ENCODE measurements at places on chromosomes 3 and 15. TPM values are rescaled to one million over a fixed set of nuclear protein-coding genes. Genes with fewer than 3 reads are reported as not detected.

- DNase-seq = peak; percentile 68
These were observed 752 bp downstream of the C15orf39 start for GRCh38 chr15:75202251-75203016.

DNA sequence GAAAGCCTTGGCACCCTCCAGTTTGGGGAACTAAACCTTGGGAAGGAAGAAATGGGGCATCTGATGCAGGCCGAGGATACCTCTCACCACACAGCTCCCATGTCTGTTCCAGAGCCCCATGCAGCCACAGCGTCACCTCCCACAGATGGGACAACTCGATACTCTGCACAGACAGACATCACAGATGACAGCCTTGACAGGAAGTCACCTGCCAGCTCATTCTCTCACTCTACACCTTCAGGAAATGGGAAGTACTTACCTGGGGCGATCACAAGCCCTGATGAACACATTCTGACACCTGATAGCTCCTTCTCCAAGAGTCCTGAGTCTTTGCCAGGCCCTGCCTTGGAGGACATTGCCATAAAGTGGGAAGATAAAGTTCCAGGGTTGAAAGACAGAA is 7.7 kb downstream of the MAP1A start:
- DNase-seq = no peak

GRCh38 chr3:10998542-10998941 is 6.0 kb downstream of the SLC6A1 start:
- DNase-seq = no peak

Gene ACAP2
- 10.7 TPM for polyA plus RNA-seq

Gene TIMP4
- polyA plus RNA-seq = not detected

DNA sequence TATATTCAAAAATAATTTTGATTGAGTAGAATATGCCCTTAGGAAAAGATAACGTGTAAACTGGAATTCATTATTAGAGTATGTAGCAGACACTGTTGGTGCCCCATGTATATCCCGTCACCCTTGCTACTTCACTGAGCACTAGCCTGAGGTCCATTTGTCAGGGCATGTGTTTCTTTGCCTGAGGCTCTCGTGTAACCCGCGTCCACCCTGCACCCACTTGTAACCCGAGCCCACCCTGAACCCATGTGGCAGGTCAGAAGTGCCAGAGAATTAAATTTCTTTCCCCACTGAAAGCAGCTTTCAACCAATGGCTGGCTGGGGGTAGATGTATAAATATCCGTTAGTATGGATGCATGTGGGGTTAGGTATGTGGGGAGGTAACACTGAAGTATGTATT is 474.2 kb upstream of the ZNF385D start:
- no peak for DNase-seq

DNA sequence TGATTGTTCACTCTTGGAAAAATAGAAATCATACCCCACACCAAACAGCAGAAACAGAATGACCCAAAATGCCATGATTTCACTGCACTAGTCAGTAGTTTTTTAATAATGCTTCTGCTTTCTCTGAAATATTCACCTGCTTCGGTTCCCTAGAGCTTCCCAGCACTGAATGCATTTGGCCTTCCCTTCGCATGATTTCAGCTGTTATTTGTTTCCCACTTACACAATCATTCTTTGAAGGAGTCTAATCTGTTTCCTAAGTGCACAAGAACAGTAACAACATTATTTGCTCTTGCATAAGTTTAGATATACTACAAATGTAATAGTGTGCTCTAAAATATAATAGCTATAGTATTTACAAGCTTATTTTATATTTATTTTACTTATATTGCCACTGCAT is 178.7 kb downstream of the STAC start:
- no peak for DNase-seq

Gene IMPG2
- polyA plus RNA-seq = 0.05 TPM

- DNase-seq = peak; percentile 87
These were observed 7.0 kb downstream of the BHLHE40 start for GRCh38 chr3:4986175-4986781.

- peak; percentile 62 for DNase-seq
These were observed 1.3 kb downstream of the TLE3 start for GRCh38 chr15:70096215-70097062.

GRCh38 chr3:143567823-143568222 is 280.4 kb downstream of the SLC9A9 start:
- no peak for DNase-seq

DNA sequence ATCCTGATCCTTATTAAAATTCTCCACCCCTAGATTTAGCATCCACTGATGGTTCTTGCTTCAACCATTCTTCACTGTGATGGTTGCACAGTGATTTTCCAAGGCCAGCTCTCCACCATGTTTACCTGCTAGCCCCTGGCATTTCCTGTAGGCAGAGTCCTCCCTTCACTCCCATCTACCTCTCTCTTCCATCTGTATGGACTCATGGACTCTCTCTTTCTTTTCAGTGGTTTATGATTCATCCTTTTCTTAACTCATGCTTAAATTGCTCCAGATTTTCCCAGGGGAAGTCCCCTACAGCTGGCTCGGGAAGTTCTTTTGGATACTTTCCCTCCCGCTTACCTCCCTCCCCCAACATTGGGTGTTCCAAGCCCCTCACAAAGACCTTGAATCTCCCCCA is 18.7 kb downstream of the TGM4 start:
- peak; percentile 89 for DNase-seq

Gene LRRC2
- polyA plus RNA-seq = 0.03 TPM

- no peak for DNase-seq
These were observed 145.1 kb downstream of the GHSR start for GRCh38 chr3:172303181-172303580.

Gene SSUH2
- polyA plus RNA-seq = 0.31 TPM

DNA sequence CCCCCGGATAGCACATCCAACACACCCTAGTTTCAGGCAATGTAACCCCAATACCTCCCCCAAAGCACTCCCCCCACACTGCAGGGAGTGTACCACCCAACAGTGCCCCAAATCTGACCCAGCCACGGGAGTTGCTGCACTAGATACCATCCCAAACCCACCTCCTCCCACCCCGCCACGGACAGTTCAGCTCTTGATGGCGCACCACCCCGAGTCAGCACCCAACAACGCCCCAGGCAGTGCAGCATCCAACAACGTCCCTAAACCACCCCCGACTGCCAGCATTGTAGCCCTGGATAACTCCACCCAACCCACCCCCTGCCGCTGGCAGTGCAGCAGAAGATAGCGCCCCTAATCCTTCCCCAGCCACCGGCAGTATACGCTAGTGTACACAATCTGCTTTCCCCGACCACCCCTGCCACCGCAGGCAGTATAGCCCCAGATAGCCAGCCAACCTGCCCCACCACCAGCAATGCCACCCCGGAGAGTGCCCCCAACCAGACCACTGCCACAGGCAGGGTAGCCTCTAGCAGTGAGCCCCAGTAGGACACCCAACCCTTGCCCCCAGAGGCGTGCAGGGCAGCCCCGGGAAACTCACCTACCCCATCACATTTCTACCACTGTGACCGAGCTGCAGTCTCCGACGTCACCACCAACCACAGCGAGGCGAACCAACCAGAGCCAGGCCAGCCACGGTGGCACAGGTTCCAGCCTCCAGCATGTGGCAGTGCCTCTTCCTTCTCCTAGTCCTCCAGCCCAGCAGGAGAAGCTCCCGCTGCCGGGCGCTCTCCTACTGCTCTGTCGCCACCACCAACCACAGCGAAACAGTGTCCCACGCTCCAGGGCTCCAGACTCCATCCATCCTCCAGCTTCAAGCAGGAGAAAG is 178.1 kb downstream of the POTEB3 start:
- DNase-seq = peak; percentile 2

DNA sequence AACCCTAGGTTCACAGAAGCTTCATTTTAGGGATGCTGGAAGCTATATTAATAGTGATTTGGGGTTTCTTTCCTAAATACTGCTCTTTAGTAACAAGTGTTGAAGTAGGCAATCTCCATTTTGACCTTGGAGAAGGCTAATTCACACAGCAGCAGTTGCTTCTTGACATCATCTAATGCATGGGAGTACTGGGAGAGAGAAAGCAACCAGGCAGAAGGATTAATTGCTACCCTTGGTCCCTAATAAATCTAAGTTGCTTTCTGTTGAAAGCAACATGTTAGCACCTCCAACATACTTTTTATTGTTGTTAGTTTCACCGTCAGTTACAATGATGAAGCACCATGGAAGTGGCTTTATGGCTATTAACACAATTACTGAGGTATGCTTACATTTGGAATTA is 96.2 kb downstream of the ADAMTS9 start:
- no peak for DNase-seq

Gene CRABP1
- polyA plus RNA-seq = not detected

DNA sequence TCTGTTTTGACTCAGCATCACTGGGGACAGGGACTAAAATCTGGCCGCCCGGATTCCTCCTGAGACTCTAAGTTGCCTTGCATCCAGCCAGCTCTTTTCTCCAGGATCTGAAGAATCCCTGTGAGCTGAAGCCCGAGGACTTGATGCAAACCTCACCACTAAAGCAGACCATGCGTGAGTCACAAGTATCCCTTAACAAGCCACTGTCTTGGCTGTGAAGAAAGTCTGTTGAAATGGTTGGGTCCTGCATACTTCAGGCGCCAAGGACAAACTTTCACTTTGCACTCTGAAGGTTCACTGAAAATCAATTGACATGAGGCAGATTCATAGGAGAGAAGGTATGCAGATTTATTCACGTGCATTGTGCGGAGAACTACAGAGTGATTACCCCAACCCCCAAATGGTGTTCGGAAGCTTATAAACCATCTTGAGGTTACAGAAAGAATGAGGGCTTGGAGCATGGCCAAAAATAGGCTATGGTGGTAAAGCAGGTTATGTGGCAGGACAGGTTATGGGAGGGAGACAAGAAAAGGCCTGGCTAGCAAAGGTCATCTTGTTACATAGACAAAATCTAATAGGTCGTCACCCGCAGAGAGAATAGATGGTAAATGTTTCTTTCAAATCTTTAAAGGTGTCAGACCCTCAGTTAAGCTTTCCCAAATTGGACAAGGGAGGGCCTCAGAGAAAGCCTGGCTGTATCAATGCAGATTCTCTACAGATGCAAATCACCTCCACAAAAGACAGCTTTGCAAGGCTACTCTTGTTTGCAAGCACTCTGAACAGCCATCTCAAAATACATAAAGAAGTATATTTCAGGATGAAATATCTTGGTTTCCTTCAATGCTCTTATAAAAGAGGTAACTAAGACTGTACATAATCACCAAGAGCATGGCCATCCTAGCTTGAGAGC is 126.3 kb upstream of the PLAAT1 start:
- no peak for DNase-seq

DNA sequence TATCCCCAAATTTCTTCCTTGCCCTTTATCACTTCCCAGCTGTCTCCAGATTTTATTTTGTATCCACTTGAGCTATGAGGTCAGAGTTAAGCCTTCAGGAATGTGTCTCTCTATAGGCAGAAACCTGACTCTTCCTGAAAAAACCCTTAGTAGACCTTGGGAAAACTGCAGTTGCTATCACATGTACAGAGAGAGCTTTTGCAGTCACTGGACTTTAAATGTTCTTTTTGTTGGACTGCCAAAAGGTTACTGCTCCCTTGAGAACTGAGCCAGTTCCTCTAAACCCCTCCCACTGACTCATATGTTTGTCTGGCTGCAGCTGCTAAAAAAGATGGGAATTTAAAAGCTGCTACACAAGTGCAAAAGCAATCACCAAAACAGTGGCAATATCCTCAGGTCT is 169.1 kb upstream of the CCDC54 start:
- DNase-seq = peak; percentile 93

DNA sequence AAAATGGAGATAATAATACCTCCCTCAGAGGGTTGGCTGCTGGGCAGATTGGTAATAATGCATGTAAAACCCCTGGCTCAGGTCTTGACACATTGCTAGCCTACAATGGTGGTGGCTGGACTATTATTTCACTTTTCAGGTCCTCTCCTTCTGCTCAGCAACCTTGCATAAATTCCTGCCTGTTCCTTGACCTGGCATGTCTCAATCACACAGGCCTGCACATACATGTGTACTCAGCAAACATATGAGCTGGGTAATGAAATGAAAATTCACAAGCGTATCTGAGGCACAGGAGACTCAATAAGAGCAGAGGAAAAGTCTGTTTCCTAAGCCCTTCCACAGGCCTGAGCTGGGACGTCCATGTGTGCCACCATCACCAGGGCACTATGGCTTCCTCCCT is 17.4 kb downstream of the VPS18 start:
- DNase-seq = no peak

Gene ISY1
- 27.4 TPM for polyA plus RNA-seq

Gene PLA2G4E
- polyA plus RNA-seq = 0.07 TPM

Gene FES
- polyA plus RNA-seq = not detected

DNA sequence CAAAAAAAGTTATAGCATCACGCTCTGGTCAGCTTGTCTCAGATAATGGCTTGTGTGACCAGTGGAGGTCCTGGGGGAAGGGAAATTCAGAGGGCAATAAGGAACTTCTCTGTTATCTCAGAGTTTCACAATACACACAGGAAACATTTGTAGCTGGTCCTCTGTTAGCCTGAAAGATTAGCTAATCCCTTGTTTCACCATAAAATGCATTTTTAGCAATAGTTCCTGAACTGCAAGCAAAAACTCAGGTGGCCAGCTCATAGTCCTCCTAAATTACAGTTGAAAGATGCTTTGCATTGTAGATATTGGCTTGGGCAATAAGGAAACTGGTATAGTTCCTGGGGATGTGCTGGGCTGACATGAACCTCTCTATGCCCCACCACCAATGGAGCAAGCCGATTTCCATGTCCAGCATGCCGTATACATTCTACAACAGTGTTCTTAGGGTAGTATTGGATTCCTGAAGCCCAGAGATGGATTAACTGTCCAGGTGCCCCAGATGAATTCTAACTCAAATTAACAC is 141.5 kb upstream of the TBL1XR1 start:
- DNase-seq = no peak

Gene PLSCR5
- not detected for polyA plus RNA-seq

Gene NPAP1
- not detected for polyA plus RNA-seq

DNA sequence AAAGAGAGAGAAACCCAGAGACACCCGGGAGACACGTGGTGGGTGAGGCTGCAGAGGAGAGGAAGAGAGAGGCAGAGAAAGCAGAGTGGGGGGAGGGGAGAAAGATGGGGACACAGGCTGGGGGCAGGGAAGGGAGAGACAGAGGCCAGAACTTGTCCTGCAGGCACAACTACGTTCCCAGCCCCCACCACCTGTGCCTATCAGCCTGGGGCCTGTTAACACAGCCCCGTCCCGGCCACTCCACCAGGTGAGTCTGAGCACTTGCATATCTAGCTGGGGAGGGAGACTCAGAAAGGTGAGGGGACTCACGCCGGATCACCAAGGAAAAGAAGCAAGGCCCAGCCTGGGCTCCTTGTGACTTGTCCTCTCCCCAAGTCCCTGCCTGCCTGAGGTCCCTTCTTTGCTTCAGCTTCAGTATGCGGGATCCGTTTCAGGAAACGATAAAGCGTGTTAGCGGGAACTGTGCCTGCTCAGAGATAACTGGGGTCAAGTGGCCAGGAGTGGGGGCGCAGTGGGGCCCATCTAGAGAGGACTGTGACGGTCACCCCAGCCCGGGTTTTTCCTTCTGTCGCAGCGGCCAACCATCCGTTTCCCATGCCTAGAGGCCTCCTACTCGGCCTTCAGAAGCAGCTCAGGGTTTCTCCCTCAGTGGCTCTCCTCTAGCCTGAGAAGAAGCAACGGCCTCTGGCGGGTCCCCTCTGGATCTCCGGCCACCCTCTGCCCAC is 10.3 kb downstream of the LINGO1 start:
- no peak for DNase-seq

Gene SMCO1
- not detected for polyA plus RNA-seq

Gene GPR27
- 0.14 TPM for polyA plus RNA-seq

Measured in mammary epithelial cell (primary cell).